ENCODE measurements at places on chromosomes 4 and X.

DNA sequence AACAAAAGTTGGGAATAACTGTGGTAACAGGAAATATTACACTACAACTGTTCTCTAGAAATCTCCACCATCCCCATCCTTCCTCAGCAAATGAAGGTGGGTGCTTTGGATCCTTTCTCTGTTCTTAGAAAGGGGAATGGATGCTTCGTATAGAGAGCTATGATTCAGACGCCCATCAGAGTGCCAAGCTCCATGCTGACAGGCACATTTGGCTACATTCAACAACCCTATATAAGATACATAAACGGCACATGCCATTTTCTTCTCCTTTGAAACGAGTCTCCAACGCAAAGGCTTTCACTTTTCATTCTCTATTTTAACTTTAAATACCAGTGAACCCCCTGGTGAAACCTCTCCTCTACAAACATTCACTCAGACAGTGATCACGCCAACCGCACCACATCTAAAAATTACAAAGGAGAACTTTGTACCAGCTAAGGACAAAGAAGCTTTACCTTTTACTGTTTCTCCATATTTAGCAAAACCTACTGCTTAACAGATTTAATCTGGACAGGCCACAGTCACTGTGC is 172.5 kb downstream of the TSPAN5 start:
- DNase-seq = no peak

DNA sequence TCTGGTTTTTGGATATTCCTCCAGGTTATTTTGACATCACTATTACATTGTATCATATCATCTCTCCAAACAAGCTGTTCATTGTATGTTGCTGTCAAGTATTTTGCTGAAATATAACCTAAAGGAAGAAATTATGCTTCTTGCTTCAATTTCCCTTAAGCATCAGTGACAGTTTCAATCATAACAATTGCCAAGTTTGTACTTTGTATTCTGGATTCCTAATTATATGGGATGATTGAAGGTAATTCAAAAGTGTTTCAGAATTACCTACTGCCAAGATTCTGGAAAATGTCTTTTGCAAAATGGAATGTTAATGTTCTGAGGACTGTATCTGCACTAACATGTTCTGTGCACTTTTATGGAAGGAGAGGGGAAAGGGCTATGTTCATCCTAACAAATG is 228.7 kb downstream of the PRDM5 start:
- DNase-seq = no peak

GRCh38 chr4:38364383-38364963 is 299.5 kb upstream of the KLF3 start:
- DNase-seq = no peak

DNA sequence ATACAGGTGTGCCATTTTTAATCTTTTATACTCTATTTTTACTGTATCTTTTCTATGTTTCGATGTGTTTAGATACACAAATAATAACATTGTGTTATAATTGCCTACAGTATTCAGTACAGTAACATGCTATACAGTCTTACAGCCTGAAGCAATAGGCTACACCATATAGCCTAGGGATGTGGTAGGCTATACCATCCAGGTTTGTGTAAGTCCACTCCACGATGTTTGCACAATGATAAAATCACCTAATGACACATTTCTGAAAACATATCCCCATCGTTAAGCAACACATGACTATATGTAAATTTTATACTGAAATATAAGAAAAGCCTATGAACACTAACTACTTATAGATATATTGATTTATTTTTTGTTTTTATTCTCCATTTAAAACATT is 48.9 kb upstream of the EXOC1L start:
- DNase-seq = no peak

GRCh38 chr4:173935622-173936405 is 347.7 kb downstream of the FBXO8 start:
- DNase-seq = no peak

- no peak for DNase-seq
Measured at GRCh38 chrX:13076176-13076961, 31.9 kb upstream of the FAM9C start.

DNA sequence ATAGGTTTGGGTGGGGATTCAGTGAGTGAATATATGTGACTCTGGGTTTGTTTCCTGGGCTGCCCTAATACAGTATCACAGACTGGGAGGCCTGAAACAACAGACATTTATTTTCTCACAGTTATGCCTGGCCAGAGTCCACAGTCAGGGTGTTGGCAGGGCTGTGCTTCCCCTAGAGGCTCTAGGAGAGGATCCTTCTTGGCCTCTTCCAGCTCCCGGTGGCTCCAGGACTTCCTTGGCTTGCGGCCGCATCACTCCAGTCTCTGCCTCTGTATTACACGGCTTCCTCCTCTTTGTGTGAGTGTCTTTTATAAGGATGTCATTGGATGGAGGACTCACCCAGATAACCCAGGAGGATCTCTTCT is 5.2 kb upstream of the JAKMIP1 start:
- no peak for DNase-seq

- DNase-seq = no peak
Measured at GRCh38 chr4:80264825-80265224, 1.6 kb upstream of the FGF5 start.

GRCh38 chr4:87971866-87972265 is 3.6 kb upstream of the SPP1 start:
- no peak for DNase-seq

GRCh38 chrX:144075432-144075831 is 191.6 kb downstream of the UBE2NL start:
- no peak for DNase-seq

GRCh38 chr4:55887594-55887993 is 34.1 kb downstream of the EXOC1 start:
- no peak for DNase-seq

DNA sequence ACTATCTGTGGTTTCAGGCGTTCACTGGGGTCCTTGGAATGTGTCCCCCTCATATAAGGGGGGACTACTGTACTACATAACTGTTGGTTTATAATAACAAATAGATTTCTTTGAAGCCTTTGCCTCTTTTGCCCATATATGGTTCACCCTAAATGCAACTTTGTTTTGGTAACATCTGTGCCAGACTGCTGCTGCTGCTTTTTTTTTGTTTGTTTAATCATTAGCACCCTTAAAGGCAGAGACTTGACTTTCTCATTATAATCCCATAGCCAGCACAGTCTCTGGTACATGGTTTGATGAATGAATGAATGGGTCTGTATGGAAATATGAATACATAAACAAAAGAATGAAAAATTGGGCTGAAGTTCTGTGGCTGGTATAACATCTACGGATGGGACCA is 80.2 kb upstream of the LHFPL1 start:
- DNase-seq = no peak

GRCh38 chr4:138158746-138159297 is 83.3 kb downstream of the SLC7A11 start:
- DNase-seq = no peak

- DNase-seq = no peak
Measured at GRCh38 chrX:41881166-41881565, 42.2 kb downstream of the CASK start.

DNA sequence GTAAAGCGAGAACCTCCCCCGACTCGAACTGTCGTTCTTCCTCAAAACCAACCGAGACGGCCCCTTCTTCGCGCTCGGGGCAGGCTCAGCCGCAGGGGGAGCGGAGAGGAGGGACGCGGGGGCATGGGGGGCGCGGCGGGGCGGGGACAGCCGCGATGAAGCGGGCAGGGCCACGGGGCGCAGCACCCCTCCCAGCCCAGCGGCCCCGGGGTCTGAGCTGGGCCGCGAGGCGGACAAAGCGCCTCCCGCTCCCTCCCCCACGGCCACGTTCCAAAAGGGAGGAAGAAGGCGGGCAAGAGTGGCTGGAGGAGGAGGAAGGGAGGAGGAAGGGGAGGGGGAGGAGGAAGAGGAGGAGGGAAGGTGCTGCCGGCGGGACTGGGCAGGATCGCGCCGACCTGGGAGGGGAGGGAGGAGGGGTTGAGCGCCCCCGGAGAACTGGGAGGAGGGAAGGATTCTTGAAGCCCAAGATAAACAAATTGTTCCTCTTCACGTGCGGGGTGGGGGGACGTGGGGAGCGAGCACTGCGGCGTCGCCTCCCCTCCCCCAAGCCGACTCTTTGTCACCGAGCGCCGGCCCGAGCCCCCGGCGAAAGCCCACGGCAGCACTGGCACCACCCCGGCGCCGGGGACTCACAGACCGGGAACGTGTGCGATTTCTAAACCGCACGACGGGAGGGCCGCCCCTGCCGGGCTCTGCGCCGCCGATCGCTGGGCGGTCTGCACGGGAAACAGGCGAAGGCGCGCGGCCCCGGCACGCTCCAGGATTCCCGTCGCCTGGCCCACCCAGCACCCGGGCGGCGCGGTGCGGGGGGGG is 2.9 kb downstream of the MAML3 start:
- DNase-seq = peak; percentile 83

- peak; percentile 28 for DNase-seq
Measured at GRCh38 chrX:119981286-119982070, 37.9 kb upstream of the NKAP start.

- no peak for DNase-seq
Measured at GRCh38 chr4:88396681-88397080, 18.0 kb downstream of the HERC6 start.

DNA sequence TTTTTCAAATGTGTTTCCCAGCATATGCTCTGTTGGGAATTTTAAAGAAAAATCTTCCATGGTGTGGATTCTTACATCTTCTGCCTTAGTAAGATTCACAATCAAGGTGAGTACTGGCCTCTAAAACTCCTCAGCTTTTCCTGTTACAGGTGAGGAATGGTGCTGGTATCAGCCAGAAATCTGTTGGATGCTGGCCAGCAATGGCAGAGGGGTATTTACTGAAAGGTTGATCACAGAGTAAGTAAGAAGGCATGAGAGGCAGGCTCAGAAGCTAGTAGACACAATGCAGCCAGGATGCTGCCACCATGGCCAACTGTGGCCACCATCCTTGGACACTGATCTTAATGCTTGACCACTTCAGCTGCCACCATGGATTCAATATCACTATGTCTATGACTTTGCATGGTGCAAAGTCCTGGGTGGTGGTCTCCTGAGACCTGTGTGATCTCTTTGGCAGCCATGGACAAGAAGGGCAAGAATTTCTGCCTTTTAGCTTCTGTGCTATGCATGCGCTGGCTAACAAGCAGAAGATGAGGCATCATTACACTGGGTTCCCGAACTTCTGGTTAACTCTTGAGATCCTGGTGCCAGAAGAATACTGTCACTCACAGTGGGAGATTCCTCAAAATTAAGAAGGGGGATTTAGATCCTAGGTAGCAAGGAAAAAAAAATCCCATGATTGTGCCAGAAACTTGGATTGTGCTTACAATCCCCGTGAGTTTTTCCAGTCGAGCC is 60.2 kb downstream of the CHRNA9 start:
- peak; percentile 41 for DNase-seq

GRCh38 chrX:84907324-84907968 is 96.2 kb upstream of the APOOL start:
- DNase-seq = no peak

GRCh38 chr4:30743897-30744296 is 23.7 kb downstream of the PCDH7 start:
- no peak for DNase-seq

DNA sequence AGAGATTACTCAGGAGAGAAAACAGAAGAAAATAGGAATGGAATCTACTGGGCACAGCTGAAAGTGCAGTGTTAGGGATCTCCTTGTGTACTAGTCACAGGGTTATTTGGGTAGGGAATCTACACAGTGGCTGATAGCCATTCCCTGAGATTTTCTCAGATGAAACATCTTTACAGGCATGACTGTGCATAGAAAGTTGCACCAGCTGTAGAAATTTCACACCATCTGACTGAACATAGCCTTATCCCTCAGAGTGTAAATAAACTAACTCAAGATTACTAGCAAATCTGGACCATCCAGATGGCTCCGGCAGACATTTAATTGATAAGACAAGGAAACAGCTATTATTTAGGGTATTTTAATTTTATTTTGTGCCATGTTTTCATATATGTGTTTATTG is 2053.5 kb upstream of the TENM3 start:
- DNase-seq = no peak

DNA sequence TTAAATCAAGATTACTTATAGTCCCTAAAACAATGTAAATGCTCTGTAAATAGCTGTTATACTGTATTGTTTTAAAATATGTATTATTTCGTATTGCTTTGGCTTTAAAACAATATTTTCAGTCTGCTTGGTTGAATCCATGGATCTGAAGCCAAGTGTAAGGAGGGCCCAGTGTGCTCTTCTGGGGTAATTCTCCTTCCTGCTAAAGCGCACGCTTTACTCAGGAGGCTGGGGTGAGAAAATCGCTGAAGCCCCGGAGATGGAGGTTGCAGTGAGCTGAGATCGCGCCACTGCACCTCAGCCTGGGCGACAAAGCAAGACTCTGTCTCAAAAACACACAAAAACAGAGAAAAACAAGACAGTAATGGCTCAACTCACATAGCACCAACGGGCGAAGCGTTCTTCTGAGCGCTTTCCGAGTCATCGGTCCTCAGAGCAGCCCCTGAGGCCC is 391 bp upstream of the IDUA start:
- no peak for DNase-seq

- no peak for DNase-seq
Measured at GRCh38 chr4:183099537-183100297, 660 bp downstream of the WWC2 start.

- no peak for DNase-seq
Measured at GRCh38 chr4:112214390-112215264, 17.0 kb upstream of the AP1AR start.

DNA sequence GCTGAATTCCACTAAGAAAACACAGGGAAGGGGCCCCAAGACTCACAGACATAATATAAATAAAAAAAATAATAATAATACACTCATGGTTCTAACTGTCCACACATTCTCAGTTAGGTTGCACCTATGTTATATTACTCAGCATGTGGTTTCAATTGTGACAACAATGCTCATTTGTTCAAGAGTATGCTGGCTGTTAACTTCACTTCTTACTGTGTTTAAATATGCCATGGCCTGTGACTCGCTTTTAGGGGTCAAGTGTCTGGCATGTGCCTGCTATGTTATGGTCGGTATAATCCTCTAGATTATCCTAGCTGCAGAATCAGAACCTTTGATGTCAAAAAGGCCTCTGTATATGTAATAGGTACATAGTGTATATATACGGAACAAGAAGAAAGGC is 324.8 kb upstream of the INTU start:
- DNase-seq = no peak

DNA sequence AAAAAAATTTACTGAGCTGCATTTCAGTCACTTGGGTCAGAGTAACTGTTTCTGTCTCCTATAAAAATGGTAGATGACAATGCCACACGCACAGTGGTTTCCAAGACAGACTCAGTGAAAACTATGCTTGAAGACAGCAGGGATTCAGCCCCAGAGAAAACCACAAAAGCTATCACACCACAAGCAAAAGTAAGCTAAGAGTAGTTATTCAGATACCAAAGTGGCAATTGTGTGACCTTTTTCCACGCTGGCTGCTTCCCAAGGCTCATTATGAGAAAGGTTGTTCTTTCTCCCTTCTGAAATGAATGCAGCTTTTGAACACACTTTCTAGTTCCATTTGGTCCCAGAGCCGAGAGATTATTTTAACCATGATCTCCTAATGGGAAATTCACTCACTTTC is 46.4 kb upstream of the GPM6B start:
- DNase-seq = no peak

DNA sequence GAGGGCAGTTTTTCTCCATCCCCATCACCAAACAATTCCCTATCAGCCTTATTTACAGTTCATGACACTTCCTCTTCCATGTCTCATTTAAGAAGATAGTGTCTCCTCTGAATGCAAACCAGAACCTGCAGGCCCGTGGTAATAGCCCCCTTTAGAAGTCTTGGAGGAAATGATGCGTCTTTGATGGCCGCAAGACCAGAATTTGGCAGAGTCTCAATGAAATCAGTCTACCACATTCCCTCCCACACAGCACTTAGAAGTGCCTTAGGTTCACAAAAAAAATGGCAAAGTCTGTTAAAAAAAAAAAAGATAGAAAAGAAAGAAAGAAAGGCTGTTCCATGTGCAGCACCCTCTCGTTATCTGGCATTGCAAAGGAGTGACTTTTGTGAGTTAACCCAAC is 2.1 kb upstream of the KDR start:
- no peak for DNase-seq

Measured in NCI-H345 (cell line).